Urothelium cell line (cell line): ENCODE measurements at places on chromosomes 5 and 9.

DNA sequence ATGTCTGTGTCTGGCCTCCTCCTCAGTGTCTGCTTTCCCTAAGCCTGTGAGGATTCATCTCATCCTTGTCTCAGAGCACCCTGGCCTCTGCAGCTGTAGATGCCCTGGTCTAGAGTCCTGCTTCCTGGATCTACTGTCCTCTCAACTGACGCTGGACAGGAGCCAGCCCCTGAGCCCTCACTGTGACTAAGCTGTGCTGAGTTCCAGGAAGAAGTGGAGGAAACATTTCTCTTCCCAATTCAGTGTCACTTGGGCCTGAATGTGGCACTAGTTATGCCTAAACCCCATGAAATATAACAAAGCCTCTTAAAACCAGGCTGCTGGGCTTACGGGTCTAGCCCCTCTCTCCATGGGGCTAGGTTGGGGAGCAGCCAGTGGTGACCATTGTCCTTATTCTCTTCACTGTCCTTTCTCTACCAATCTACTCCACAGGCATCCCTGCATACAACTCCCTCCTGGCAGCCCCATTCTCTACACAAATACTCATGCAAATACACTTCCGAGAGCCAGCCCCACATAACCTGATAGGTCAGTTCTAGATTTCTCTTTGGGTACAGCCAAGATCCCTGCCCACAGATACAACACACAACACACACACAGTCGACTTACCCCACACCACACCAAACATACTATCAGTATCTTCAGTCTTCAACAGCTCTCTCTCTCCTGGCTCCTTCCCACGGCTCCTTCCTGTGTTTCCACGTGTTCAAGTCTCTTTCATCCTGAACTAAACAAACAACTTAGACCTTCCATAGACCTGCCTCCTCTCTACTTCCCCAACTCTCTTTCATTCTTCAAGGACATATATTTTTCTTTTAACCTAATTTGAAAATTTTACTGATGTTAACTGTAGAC, 220.8 kb downstream of the SNX18 start:
- DNase-seq: no peak

DNA sequence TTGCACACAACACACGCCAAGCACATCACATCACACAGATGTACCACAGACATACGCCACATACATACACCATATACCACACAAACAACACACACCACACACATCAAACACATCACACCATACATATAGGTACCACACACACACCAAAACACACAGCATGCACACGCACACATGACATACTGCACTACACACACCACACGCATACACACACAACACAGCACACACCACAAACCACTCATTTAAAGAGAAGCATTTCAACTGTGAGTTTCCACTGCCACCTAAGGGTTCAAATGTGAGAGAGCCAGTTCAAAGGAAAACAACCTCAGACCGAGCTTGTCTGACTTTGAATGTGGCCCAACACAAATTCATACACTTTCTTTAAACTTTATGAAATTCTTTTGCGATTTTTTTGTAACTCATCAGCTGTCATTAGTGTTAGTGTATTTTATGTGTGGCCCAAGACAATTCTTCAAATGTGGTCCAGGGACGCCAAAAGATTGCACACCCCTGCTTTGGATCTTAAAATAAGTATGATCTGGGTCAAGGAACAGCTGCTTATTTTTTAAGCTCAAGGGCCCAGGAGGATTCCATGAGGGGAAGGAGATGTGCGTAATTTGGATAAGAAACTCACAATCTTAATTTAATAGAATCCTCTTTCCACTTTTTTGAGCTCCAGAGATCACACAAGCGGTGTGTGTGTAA, 494.6 kb downstream of the GADD45G start:
- DNase-seq: no peak

- peak; percentile 62 for DNase-seq
These were observed 395.9 kb downstream of the SEMA5A start for GRCh38 chr5:9149988-9150387.

GRCh38 chr9:132894862-132895835, 16.5 kb downstream of the SPACA9 start:
- no peak for DNase-seq

GRCh38 chr9:124179196-124180071, 78.3 kb upstream of the NEK6 start:
- no peak for DNase-seq

DNA sequence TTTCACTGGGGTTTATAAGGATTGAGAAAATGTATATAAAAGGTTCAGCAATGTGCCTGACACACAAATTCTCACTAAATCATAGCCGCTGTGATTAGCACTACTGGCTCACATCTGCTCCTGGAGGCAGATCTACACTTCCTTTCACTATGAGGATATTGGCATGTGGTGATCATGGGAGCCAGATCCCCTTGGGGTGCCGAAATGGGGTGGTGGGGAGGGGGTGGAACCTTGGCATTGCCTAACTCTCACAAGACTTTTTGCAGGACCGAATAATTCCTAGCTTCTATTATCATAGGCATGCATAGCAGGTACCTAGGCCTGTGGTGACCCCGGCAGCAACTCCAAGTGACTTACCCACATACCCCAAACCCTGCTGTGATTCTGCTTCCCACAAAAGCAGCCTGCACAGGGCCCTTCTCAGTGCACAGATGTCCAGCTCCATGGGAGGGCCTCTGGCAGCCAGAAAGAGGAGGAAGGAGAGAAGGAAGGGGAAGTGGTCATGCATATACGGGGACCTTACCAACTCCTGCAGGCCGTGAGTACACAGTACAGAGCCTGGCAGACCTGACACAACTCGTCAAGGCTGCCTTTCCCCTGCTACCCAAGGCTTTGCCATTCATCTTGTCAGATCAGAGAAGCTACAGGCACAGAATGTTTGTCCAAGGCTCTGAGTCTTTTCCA, 61.3 kb upstream of the IQGAP2 start:
- no peak for DNase-seq

DNA sequence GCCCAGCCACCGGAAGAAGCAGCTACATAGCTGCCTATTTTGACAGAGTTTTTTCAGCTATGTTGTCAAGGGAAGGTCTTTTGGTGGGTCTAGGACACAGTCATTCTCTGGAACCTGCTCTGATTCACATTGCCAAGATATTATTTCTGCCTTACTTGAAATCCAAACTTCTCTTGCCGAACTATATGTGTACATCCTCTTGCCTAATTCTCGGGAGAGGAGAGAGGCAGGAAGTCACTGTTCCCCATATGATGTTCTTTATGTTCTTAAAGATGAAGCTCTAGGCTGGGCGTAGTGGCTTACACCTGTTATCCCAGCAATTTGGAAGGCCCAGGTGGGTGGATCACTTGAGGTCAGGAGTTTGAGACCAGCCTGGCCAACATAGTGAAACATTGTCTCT, 8.6 kb downstream of the TMEM252 start:
- no peak for DNase-seq

GRCh38 chr5:123090661-123091297, 1.7 kb downstream of the PRDM6 start:
- no peak for DNase-seq

DNA sequence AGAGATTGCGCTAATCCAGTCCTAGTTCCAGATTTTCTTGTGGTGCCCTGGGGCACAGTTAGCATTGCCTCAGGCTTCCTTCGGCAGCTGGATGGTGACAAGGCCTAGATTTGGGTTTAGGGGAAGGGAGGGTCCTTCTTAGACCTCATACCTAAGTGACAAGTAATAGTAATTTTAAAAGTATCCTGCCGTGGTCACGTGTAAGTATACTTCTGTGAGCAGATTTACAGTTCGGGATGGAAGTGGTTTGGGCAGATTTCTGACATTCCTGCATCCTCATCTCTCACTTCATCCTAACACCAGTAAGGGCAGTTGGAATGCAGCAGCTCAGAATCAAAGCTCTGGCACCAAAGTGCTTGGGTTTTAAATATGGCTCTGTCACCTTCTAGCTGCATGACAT, 71.6 kb downstream of the LRRC70 start:
- no peak for DNase-seq

- no peak for DNase-seq
These were observed 17.5 kb downstream of the ANKRD33B start for GRCh38 chr5:10581424-10581748.
